ENCODE measurements at places on chromosomes 2 and 18.

GRCh38 chr2:239339726-239340601 lies 60.9 kb downstream of the HDAC4 start:
- no peak for DNase-seq

DNA sequence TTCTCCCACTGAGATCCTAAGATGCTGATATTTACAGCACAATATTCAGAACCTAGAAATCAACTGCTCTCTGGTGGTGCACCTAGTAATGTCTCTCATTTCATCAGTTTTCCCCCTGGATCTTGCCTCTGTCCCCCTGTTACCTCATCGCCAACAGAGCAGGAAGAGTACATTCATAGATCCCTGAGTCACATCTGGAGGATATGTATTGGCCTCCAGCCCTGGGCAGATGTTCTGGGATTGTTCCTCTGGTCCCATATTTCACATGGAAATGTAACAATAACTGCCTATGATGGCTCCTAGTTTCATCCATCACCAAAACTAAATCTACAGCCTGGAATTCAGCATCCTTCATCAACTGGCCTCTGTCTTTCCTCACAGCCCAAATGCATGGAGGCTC lies 278.8 kb upstream of the SLC14A2 start:
- no peak for DNase-seq

- DNase-seq, result no peak
These were observed 20.7 kb downstream of the SLC14A2 start for GRCh38 chr18:45635893-45636509.

DNA sequence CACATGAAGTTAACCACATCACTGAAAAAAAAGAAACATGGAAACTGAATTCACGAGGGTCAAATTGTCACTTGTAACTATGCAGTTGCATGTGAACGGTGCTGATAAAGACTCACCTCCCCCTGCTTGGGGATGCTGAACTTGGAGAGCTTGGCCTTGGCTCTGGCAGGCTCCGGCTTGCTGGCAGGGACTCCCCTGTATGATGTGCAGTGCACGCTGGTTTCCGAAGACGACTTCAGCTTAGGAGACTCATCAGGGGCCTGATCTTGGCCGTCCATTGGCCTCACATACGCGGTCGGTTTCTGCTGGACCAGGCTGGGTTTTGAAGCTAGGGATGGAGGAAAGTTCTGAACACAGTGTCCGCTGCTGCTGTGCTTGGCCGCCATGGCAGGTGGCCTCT lies 135.9 kb downstream of the AFF3 start:
- DNase-seq, result no peak

- no peak for DNase-seq
These were observed 363.8 kb downstream of the NCKAP5 start for GRCh38 chr2:133204421-133204820.

DNA sequence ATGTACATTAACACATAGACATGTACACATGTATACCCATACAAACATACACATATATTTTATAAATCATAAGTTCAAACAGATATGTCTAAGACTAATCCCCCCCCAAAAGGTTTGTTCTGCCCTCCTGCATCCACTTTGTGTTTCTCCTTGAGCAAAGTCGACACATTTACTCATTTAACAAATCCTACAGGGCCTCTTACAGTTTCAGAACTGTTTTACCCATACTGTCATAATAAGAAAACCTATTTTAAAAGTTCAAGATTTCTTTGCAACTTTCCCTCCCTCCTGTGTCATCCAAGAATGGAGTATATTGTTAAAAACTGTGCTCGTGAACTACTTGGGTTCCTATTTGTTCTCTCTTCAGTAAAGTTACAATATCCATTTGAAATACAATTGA lies 166.7 kb downstream of the L3MBTL4 start:
- DNase-seq, result no peak

DNA sequence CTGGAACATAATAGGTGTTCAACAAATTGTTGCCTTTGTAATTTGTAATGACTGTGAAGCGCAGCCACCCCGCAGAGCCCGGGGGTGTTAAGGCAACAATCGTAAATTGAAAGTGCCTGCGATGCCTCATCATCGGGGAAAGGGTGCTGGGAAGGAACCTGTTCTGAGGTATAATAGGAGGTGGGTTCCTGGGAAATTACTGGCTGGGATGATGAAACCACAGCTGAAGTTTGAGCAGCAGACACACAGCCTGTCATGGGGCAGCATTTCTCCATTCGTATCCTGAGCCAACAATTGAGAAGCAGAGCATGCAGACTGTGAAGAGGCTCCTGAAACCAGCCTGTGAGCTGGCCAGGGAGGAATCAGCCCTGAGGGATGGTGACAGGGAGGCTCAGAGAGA lies 404.0 kb upstream of the MYT1L start:
- no peak for DNase-seq

DNA sequence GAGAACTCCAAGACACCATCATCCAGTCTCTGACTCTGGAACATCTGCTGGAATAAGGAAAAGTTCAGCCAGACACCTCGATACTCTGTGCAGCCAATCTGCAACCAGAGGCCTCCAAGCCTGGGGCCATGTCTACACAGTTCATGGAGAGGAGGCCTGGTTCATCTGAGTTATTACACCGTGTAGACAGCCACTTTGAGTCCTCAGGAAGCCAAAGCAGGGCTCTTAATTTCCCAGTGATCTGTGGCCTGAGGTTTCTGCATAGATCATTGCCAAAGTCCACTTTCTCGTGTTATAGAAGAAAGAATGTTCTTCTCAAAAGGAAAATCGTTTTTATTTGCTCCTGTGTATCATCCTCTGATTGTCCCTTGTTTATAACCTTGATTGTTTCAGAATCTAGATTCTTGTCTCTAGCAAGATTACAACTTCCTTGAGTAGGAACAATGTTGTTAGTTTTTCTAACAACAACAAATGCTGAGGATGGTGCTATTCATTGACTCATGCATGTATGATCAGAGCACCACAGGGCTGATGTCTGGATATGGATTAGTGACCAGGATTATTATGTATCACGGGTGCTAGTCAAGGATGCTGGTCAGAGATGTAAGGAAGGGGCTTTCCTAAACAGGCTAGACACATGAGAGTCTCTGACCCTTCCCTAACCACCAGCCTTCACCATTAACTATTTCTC lies 30.7 kb upstream of the MARCO start:
- no peak for DNase-seq

- no peak for DNase-seq
These were observed 319 bp upstream of the EN1 start for GRCh38 chr2:118847762-118848172.

GRCh38 chr2:149538138-149538833 lies 49.3 kb downstream of the MMADHC start:
- no peak for DNase-seq

GRCh38 chr2:136226903-136227302 lies 109.0 kb upstream of the CXCR4 start:
- no peak for DNase-seq

GRCh38 chr2:234947556-234947955 lies 4.3 kb upstream of the SH3BP4 start:
- no peak for DNase-seq

DNA sequence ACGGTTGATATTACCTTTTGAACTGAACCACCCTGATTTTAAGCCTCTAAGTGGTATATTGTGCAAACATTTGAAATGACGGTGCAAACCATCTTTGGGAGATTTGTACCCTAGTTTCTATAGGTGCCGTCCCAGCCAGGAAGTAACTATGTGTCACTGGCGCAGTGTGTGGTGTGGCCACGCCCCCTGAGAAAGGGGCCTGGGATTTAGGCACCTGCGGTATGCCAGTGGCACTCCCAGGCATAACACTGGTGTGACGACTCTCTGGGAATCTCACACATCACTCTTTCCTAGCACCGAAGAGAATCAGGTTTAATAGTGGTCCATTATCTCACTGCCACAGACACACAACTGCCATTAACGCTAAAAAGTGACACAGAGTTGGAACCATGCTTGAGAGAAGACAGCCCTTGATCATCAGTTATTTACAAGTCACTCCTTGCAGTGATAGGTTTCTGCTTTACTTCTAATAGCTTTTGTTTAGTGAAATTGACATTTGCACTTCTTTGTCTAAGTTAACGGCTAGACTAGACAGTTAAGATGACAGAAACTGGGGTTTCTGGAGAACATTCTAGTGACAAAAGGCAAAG lies 11.1 kb downstream of the AQP4 start:
- DNase-seq, result no peak

GRCh38 chr2:236175548-236176150 lies 7.5 kb upstream of the GBX2 start:
- DNase-seq, result no peak

DNA sequence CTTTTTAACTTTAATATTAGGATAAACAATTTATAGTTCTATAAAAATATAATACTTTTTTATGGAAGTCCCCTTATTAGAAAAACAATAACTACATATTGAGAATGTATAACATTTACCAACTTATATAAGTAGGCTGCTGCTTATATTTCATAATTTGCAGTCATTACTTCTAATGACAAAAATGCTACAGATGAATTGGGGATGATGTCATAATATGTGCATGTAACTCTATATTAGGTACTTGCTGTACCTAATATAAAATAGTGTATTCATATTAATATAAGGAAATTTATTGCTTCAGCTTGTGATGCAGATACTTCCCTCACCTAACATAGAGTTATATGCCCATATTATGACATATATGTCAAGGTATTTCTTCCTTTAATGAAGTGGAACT lies 100.7 kb downstream of the GALNT13 start:
- no peak for DNase-seq

DNA sequence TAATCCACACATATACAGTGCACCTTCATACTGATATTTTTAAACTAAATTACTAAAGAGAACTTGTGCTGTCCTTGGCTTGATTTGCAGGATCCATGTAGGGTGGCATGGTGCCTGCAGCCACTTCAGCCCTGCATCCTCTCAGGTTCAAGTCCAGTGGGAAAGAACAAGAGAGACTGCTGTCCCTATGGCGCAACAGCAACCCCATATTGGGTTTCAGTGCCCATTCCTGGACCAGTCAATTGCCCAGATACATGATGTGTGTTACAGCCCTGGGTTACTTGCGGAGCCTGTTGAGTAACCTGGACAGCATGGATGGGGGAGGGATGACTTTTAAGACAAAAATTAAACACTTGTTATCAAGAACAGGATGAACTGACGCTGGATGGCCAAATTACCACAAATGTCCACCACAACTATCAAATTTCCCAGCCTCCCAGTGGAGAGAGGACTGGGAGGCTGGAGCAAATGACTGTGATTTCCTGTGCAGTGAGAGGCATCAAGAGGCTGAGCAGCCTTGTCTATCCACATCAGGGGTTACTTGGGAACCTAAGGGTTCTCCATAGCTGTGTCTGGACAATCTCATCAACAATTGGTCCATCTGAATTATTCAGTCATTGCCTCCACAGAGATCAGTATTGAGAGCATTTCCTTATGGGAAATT lies 162.0 kb downstream of the CAPN13 start:
- no peak for DNase-seq

DNA sequence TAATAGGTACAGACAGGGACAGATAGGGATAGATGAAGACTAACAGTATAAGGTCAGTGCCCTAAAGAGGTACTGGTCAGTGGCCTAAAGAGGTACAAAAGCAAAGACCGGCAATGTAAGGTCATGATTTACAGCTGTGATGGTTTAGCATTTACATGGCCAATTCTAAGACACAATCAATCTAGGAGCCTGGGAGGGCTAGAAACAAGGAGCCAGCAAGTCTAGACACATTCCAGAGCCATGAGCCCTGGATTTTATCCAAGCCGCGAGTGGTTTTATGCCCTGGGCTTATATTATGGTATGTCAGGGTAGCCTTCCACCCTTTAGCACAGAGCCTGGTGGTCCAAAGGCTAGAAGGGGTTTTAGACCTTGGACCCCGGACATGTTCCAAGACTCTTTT lies 124.2 kb downstream of the CBLN2 start:
- peak; percentile 61 for DNase-seq

GRCh38 chr18:8952174-8952573 lies 150.3 kb upstream of the NDUFV2 start:
- no peak for DNase-seq

DNA sequence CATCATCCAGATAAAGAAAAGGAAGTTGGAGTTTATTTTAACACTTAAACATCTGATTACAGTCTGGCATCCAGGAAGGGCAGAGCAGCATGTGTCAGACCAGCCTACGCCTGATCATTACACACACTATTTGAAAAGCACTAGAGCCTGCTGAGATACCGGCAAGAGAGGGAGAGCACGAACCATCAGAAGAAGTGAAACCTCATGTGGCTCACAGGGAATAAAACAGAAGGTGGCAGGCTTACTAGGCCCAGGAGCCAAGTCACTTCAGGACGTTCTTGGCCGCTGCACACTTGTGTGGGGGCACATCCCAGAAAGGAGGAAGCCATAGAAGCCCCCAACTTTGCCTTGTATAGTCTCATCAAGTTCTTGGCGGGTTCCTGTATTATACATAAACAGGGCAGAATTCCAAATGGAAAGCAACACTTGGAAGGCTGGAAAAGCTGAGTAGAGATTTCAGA lies 105.5 kb downstream of the UGGT1 start:
- peak; percentile 46 for DNase-seq

DNA sequence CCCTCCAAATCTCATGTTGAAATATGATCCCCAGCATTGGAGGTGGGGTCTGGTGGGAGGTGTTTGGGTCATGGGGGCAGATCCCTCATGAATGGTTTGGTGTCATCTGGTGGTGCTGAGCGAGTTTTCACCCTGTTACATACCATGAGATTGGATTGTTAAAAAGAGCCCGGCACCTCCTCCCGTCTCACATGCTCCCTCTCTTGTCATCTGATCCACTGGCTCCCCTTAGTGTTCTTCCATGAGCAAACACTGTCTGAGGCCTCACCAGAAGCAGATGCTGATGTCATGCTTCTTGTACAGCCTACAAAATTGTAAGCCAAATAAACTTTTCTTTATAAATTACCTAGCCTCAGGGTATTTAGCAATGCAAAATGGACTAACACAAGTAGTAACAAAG lies 405.0 kb upstream of the SLC39A10 start:
- no peak for DNase-seq

GRCh38 chr2:220334871-220335590 lies 707.6 kb downstream of the SLC4A3 start:
- no peak for DNase-seq

DNA sequence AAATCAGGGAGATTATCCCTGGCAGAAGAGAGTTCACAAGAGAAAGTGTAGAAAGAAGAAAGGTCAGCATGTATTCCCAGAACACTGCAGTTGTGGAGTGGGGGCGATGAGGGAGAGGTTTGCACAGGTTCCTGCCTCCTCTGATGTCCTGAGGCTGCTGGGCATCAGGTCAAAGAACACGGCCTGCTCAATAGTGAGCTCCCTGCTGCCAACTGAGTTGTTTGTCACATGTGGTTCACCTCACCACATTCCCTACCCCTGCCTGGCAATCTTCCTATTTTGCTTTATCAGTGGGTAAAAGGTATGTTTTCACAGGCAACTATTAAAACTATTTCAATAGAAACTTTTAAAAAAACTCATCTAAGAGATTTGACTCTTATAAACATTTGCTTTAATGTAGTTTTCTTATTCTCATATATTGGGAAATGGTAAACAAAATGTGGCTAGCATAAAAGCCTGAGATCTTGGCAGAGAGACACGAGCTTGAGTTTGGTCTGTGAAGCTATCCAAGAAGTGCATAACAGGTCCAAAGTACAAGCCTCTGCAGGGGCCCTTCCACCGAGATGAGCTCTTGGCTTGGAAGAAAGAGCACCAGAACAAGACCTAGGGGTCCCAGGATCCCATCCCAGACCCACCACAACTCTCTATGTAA lies 123.9 kb upstream of the SRD5A2 start:
- no peak for DNase-seq

- DNase-seq, result peak; percentile 29
These were observed 289.8 kb upstream of the UBE2E3 start for GRCh38 chr2:180690611-180691010.

Data from EH (cell line).